NAMALWA (cell line): ENCODE measurements at places on chromosomes 16 and 17.

DNA sequence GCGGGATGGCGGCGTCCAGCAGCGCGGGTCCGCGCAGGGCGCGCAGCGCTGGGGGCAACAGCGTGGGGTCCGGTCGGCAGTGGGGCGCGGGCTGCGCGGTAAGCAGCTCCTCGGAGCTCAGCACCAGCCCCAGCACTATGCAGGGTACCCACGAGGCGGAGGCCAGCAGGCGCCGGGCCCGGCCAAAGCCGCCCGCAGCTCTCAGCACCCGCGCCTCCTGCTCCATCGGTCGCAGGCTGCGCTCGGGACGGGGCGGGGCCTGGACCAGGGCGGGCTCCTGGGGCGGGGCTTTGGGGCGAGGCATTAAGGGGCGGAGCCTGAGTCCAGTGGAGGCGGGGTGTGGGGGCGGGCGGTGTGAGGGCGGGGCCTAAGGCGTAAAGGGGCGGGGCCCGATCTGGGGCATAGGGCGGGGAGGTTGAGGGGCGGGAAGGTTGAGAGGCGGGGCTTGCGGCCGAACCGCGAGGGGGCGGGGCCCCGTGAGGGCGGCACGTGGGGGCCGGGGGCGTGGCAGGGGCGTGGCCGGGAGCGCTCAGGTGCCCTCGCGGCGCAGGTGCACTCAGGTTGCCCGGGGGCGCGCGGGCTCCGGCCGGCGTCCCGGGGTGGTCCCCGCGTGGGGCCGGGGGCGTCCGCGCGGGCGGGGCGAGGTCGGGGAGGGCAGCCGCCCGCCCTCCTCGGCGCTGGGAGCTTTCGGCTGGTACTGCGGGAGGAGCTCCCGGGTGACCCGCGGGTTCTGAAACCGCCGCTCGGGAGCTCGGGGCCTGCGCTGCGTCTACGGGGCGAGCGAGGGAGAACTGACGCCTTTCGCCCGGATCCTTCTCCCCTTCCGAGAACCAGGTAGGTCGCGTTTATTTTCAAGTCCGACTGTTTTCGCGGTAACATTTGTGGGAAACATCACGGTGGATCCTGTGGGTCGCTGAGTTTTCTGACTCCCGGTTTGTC, 1.4 kb upstream of the SLC22A31 start:
- peak; percentile 61 for DNase-seq

- no peak for DNase-seq
These were observed 1.3 kb downstream of the TTYH2 start for GRCh38 chr17:74214484-74215341.

GRCh38 chr16:66133643-66134338, 232.7 kb upstream of the CDH5 start:
- DNase-seq, result no peak

DNA sequence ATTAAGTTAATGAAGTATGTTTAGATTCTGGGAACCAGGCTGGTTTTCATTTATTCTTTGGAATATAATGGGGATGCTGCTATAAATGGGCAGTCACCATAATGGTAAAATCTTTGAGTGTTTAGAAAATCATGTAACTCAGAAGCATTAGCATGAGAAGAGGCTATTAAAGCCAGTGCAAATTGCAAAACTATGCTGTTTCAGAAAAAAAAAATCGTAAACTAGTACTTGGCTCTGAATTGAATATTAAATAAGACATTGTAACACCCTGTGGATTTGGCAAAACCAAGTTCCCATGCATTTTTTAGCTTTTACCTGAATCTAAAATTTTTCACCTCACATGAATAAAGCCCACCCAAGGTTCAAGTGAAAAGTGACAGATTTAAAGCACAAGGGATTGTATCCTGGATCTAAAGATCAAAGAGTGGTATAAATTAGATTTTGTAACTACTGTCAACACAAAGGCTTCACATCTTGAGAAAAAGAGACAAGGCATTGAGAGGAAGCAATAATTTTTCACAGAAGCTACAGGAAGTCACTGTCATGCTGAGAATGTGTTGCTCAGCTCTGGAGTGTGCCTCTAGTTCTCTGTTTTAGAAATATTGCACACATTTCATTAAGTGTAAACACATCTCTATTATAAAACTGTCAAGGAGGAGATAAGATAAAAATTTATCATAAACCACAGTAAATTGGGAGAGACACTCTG, 142.2 kb downstream of the ABCA8 start:
- no peak for DNase-seq

DNA sequence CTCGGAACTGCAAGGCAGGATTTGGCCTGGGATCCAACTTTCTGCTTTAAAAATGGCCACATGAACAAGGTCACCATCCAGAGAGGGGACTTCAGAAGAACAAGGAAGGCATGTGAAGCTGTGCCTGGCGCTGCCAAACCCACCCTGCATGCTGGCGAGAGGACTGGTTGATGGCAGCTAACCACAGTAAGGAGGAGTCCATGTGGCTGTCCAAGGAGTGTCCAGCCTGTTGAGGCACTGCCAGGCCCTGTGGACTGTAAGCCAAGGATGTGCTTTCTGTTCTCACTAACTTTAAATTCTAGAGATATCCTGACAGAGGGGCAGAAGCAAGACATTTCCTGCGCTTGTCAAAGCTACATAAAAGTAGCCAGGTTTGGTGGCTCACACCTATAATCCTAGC, 40.4 kb downstream of the CDK5R1 start:
- no peak for DNase-seq

DNA sequence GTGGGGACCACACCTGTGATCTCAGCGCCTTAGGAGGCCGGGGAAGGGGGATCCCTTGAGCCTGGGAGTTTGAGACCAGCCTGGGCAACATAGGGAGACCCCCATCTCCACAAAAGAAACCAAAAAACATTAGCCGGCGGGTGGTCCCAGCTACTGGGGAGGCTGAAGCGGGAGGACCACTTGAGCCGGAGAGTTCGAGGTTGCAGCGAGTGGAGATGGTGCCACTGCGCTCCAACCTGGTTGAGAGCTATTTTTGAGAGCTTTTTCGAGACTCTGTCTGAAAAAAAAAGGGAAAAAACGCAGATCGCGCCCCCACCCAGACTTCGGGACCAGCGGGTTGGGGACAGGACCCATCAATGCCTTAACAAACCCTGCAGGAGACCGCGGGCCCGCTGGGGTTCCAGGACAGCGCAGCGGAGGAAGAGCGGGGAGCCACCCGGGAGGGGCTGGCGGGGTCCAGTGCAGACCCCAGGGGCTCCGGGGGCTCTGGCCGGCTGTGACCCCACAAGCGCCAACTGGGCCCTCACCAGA, 762 bp upstream of the BAIAP3 start:
- DNase-seq, result no peak

- no peak for DNase-seq
These were observed 34.2 kb downstream of the ZNF423 start for GRCh38 chr16:49821614-49822282.

GRCh38 chr17:5838661-5839300, 231.4 kb upstream of the WSCD1 start:
- no peak for DNase-seq

DNA sequence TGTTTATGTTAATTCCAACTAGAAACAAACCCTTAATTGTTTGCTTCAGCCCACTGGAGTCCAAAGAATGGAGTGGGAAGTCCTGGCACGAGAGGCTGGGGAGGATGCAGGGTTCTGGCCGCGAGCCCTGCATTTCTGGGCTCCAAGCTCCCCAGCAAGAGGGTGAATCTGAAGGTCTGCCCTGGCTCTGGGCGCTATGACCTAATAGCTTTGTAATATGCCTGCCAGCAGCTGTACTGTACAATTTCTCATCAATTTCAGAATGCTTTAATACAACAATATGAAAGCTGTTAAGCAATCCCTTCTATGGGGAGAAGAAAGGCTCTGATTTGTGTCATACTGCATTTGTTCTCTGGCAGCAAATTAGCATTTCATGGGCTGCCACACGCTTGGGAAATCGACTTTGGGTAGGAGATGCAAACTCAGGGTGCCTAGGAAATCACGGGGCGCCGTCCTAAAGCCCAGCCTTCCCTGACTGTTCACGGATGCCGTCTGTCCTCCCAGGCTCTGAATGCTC, 43.8 kb downstream of the NDEL1 start:
- DNase-seq, result no peak

GRCh38 chr16:74667255-74667700, 601 bp upstream of the RFWD3 start:
- DNase-seq, result no peak

DNA sequence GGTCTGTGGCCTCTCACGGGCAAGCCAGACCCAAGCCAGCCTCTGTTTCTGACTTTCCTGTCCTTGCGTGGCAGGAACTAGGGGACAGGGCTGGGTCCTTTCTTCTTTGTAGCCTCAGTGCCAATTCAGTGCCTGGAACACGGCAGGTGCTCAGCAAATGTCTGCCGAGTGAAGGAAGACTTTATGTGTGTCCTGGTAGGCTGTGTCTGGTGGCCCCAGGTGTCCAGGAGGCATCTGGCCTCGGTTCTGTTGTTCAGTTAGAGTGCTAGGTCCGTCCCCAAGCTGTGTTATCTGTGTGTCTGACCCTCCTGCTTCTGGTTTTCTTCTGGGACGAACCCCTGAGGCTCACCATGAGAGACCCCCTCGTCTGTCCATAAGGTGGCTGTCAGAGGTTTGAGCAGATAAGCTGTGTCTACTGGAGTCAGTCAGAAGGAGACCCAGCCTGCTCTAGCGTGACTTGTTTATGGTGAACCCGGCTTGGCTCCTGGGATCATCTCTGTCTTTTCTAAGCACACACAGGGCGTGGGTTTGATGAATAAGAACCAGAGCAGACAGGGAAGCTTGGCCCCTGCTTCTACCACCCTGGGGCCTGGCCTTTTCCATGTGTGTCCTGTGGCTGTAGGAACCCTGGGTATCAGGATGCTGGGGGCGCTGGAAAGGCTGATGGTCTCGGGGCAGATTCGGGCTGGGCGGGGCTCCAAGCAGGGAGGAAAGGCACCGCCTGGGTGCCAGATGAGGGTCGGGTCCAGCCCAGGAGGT, 39.3 kb downstream of the ENGASE start:
- DNase-seq, result no peak

GRCh38 chr17:76139801-76140660, 1.0 kb downstream of the FOXJ1 start:
- DNase-seq, result no peak

GRCh38 chr17:31415004-31415454, 23.6 kb downstream of the RAB11FIP4 start:
- peak; percentile 37 for DNase-seq

GRCh38 chr16:67782567-67783352, 23.6 kb downstream of the RANBP10 start:
- no peak for DNase-seq

DNA sequence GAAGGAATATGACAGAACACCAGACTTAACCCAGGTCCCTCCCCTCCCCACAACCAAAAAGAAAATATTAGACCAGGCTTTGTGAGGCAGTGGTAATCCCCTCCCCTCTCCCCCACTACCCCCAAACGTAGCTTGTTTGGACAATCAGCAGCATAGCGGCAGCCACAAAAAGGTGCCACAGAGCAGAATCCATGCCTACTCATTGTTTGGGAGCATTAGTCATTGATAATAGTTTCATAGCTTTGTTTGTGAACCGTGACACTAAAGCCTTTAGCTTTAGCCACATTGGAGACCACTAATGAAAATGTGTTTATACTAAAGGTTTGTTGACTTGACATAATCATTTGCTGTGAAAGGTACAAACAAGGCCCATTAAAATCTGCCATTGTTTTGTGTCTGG, 65.1 kb downstream of the NUP93 start:
- DNase-seq, result no peak

GRCh38 chr16:70660672-70661350, 14.5 kb downstream of the IL34 start:
- DNase-seq, result no peak

DNA sequence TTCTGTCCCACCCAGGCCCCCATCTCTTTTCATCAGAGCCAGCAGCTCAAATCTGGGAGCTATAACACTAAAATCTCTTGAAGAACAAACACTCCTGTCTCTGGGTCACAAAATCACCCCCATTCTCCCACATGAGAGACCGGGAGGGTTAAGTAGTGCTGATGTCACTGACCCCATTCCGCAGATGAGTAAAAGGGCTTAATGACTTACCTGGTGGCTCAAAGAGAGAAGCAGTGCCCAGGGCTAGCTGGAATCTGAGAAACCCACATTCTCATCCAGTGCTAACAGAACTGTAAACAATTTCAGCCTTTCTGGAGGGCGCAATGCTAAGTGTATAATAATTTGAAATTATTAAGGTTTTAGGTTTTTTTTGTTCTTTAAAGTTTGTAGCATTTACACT, 26.3 kb upstream of the LHX1 start:
- no peak for DNase-seq

GRCh38 chr17:38608648-38609047, 2.9 kb upstream of the SRCIN1 start:
- no peak for DNase-seq

- no peak for DNase-seq
These were observed 14.1 kb downstream of the PHF12 start for GRCh38 chr17:28937044-28937729.

- DNase-seq, result peak; percentile 95
These were observed 27.9 kb downstream of the MBTPS1 start for GRCh38 chr16:84088695-84089395.
